ENCODE measurements at places on chromosomes 3 and 15.

DNA sequence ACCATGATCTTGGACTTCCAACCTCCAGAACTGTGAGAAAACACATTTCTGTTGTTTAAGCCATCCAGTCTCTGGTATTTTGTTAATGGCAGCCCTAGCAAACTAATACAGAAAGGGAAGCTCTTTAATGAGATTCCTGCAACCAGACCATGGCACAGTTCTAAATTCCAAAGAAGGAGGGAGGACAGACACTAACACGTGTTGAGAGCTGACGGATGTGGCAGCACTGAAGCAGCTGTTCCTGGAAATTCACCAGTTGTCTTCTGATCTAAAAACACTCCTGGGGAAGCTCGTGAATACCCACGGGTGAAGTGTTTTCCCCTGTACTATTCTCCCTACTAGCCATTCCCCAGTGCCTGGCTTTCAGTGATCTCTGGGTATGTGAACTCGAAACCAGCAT is 56.7 kb downstream of the RPL22L1 start:
- DNase-seq, result no peak

GRCh38 chr15:41842229-41842628 is 3.6 kb downstream of the PLA2G4B start:
- no peak for DNase-seq

DNA sequence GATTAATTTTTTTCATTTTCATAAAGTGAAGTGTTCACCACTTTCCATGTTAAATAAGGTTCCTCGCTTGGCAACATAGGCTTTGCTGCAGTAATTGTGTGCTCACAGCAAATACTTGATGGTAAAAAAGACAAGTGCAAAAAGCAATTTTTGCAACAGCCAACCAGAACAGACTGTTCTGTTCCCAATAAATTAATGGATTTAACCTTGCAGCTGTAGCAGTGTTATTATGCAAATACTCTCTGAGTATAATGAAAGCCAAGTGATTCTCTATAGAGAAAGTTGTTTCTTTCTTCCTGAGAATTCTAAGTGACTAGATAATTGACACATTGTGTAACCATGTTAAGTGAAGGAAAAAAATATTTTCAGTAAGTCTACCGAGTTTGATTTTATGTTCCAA is 183.7 kb upstream of the NAALADL2 start:
- DNase-seq, result no peak

GRCh38 chr3:48561045-48561736 is 2.4 kb downstream of the UCN2 start:
- peak; percentile 64 for DNase-seq

- DNase-seq, result no peak
Measured at GRCh38 chr3:152271501-152272236, 2.9 kb downstream of the MBNL1 start.
